ENCODE measurements at places on chromosomes 5 and 9.

GRCh38 chr9:30732060-30732459, 1652.4 kb upstream of the ACO1 start:
- DNase-seq = no peak

DNA sequence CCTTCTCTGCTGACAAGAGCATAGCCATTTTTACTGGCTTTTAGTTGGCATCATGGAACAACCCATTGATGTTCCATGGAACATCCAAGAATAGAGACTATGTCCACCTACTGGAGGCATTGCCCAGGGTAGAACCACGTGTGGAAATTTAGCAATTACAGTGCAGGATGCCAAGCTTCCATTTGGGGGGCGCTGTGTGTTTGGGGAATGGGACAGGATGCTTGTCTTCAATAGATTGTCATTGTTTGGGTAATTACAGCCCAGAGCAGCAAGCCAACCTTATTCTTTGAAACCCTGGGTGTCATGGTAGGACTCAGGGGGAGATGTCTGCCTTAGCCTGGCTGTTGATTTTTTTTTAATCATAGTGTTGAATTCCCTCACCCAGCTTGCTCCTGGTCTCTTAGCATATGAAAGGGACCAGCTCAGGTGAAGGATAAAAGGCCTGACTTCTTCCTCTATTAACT, 171.1 kb downstream of the DOCK2 start:
- no peak for DNase-seq

DNA sequence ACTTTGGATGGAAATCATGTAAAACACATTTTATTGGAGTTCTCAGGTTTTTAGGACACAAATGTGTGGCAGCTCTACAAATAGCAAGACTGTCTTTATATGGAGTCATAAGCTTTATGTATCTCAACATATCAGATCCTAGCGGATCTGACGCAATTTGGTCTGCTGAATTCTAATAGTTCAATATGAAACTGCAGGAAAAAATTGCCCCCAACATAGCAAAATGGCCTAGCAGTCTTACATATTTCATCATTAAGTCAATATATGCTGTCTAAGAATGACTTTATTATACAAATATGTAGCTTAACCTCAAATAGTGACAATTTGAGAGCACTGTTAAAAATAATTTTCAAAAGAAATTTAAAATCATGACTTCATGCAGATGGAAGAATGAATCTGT, 244.3 kb downstream of the TAF11L14 start:
- no peak for DNase-seq

DNA sequence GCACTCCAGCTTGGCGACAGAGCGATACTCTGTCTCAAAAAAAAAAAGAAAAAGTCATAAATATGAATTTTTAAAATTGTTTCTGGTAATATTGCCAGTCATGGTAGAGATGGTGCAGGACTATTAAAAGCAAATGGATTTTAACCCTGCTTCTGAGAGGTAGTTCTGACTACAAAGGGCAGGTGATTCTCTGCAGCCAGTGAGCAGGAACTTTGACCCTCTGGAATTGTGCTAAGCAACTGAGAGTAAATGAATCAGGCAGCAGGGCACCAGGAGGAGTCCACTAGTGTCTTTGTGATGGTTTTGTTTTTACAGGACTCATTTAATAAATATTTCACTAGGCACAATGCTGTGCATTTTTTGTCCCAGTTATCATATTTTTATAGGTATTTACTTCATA, 781.2 kb downstream of the TLE4 start:
- DNase-seq = no peak

DNA sequence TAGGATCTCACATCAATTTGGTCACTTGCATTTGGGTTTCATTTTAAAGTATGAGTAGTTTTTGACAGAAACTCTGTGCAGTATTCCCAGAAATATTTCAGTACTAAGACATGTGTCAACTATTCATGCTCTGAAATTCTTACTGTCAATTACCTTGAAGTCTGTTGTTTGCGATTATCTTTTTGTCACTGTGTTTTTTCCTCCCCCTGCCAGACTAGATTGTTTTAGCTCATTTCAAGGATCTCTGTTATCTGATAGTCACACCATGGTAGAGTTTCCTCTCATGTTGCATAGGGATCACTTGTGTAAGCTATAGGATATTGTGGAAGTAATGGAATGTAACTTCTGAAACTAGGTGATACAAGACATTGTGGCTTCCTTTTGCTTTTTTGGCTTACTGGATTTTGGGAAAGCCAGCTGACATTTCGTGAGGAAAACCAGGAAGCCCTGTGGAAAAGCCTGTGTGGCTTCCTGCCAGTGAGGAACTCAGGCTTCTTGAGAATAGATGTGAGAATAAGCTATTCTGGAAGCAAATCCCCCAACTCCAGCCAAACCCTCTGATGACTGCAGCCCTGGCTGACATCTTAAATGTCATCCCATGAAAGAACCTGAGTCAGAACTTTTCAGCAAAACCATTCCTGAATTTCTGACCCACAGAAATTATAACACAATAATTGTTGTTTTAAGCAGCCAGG, 122.2 kb downstream of the FGF10 start:
- no peak for DNase-seq

- no peak for DNase-seq
These were observed 53.1 kb downstream of the MRPL36 start for GRCh38 chr5:1746371-1747078.

DNA sequence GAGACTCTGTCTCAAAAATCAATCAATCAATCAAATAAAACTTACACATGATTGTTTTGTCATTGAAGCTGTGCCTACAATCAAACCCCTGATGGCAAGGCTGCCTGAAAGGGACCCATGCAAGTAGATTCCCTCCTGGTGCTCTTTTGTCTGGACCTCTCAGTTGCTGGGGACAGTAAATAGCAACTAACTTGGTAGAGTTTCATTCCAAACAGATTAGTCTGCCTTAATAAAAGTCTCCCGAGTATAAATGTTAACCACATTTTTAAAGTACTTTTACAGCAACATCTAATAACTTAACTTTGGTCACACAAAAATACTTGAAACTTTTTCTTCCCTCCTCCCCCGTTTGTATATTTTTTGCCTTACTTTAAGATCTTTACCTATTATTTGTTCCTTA, 105.5 kb downstream of the FEM1C start:
- DNase-seq = no peak

DNA sequence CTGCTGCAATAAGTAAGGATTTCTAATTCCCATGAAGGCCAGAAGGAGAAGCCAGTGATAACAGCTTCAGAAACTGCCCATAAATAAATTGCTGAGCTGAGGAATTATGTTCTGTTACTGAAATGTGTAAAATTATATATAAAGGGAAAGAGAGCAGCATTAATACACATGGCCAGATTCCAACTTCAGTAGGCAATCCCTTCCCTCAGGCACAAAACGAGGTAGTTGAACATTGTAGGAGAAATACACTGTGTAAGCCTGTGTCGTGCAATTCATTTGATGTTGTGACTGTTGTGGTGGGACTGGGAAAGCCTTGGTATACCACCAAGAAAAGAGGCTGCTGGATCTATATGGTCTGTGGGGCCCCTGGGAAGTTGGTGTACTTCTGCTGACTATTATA, 192.9 kb downstream of the WDR70 start:
- no peak for DNase-seq

DNA sequence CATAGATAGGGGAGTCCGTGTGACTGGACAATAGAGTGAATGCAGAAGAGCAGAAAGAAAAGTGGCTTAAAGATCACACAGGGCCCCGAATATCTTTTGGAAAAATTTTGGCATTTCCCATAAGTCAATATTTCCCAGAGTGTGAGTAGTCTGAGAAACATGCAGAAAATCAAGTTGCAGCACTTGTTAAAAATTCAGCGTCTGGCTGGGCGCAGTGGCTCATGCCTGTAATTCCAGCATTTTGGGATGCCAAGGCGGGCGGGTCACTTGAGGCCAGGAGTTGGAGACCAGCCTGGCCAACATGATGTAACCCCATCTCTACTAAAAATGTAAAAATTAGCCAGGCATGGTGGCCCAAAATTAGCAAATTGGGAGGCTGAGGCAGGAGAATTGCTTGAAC, 227.0 kb downstream of the DRD1 start:
- no peak for DNase-seq

DNA sequence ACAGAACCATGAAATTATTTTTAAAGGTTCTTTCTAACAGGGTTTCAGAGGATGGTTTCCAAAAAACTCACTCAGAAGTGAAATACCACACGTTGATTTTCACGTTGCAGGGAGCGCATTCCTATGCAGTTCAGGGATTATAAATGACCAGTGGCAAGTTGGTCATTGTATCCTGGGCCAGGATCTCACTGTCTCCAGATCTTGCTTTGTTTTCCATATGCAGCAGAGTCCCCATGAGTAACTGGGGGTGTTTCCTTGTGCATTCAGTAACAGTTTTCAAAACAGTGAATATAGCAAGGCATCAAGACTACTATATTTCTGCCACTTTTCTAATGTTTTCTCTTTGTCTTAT, 1064.9 kb upstream of the DMAC1 start:
- DNase-seq = no peak

- no peak for DNase-seq
These were observed 45.7 kb upstream of the ORM1 start for GRCh38 chr9:114276908-114277821.

- DNase-seq = no peak
These were observed 327.7 kb downstream of the CDK5RAP2 start for GRCh38 chr9:120252248-120252647.
